Activated gamma-delta T cell treated with Interleukin-2 at 50 U/mL for 16 hours (primary cell): ENCODE measurements at places on chromosomes 3 and 15.

DNA sequence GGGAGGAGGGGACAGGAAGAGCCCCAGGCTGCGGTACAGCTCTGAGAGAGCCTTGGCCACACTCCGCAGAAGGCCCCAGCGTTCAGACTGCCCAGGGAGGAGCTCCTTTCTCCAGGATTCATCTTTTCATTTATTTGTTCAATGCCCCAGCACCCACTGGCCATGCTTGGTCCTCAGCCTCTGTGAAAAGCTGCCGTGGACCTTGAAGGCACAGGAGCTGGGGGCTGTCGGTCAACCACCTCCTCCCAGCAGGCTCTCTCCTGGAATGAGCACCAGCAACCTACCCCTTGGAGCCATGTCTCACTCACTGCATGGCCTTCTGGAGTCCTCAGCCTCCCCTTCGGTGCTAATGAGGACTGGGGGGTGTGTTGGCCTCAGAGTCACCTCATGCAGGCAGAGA, 21.6 kb upstream of the PRR23E start:
- no peak for DNase-seq

DNA sequence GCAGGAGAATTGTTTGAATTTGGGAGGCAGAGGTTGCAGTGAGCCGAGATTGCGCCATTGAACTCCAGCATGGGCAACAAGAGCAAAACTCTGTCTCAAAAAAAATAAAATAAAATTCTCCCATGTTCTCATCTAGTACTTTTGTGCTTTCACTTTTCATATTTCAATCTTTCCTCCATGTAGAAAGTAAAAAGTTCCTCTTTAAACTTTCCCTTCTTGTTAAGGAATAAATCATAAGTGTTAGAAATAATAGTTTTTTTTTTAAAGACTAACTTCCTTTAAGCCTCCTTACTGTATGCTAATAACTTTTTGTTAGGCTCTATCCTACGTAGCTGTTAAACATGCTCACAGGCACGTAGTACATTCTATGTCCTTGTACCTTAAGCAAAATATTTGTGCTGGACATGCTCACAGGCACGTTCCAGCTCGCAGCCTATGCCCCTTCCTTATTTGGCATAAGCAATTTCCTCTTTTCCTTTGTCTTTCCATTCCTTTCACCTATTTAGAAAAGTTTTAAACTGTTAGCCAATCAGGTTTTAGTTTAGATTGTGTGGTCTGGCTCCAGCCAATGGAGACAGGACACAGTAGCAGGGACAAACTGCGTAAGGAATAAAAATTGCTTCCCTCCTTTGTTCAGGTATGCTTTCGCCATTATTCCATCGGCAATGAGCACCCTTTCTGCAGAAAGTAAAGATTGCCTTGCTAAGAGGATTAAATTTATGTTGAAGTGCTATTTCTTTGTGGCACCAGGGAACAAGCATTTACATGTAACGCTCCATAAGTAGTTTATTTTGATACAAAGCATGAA, 38.9 kb upstream of the PIK3CB start:
- DNase-seq, result no peak

- DNase-seq, result no peak
Observed at GRCh38 chr15:41561777-41562145, 2.7 kb downstream of the TYRO3 start.

DNA sequence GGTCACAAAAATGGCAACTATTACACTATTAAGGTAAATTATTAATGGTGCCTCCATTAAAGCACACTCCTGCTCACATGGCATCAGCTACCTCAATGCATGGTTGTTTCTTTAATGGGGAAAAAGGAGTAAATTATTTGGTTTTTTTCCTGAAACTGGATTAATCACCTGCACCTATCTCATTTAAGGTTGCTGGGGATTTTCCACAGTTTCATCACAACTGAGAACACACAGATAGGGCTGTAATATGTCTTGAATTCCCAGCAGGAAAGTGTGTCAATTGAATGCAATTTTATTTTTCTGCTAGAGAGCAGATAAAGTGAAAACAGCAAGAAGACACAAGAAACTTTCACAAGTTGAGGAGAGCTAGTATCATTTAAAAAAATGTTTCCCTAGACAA, 36.4 kb downstream of the RFTN1 start:
- DNase-seq, result no peak

GRCh38 chr15:100703671-100704070, 101.3 kb downstream of the ASB7 start:
- DNase-seq, result no peak

- no peak for DNase-seq
Observed at GRCh38 chr3:16463119-16463518, 50.4 kb downstream of the RFTN1 start.

GRCh38 chr3:129365296-129366136, 62.9 kb downstream of the EFCAB12 start:
- no peak for DNase-seq

DNA sequence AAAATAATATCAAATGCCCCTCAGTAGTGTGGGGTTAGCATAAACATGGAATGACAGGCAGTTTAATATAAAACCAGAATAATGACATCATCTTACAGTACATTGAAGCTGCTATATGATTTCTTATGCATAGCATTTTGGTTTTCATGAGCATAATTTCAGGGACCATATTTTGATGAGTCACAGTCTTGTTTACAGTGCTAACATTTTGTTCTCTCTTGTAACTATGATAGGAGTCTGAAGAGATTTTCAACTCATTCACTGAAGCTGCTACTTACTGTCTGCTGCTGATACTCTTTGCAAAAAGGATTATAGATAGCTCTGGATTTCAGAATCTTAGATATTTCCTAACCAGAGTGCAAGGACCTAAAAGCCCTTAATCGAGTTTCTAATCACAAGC, 92.6 kb upstream of the CCDC54 start:
- DNase-seq, result no peak

DNA sequence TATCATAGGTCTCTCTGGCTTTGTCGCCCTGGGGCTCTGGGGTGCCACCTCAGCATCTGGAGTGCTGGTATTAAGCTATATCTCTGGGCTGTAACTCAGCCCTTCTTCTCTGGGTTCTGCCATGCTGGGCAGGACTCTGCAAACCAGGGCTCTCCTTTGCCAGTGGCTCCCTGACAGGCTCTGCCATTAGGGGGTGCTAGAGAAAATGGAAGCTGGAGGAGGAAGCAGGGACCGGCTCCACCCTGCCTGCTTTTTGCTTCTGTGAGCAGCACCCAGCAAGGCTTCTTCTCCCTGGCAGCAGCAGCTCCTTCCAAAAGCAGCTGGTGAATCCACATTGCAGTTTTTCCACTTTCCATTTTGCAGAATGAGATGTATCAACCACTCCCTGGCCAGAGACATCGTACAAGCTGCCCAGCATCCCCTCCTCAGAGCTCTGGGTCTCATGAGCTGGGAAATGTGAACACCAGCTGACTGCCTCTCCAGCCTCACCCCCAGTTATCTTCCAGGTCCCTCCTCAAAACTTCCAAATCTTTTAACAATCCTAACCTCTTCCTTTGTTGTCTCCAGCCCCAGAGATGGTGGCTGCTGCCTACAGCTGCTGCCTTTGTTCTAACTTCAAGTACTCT, 165.0 kb downstream of the ABHD5 start:
- DNase-seq, result peak; percentile 17
